ENCODE measurements at places on chromosomes 4 and X.

DNA sequence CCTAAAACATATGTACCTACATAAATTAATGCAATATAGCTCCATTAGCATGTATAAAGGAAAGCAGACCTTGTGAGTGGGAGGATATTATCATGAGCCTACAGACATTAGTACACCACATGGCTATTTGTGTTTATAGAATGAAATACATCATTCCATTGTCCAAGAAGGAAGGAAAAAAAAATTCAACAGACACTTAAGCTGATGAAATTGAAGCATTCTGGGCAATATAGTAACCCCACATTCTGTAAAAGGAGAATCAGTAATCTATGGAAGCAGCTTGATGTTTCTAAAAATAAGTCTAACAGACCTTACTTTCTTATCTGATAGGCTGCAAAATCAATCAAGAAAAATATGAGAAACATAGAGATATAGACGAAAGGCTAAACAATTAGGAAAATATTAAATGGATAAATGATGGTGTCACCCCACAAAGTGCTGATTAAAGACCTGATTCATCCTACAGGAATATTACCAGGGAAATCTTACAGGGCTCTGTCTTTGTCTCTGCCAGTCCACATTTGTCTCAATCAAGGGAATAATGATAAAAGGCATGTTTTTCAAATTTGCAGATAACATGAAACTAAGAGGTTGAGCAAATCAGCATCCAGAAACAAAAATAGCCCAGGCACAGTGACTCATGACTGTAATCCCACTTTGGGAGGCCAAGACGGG, 76.8 kb downstream of the COMMD8 start:
- DNase-seq, result no peak

- DNase-seq, result no peak
These were observed 1.0 kb upstream of the BLOC1S4 start for GRCh38 chr4:6714954-6715353.

- DNase-seq, result no peak
These were observed 26.8 kb downstream of the MGST2 start for GRCh38 chr4:139692309-139693012.

GRCh38 chr4:18815779-18816173, 794.2 kb upstream of the LCORL start:
- DNase-seq, result no peak

DNA sequence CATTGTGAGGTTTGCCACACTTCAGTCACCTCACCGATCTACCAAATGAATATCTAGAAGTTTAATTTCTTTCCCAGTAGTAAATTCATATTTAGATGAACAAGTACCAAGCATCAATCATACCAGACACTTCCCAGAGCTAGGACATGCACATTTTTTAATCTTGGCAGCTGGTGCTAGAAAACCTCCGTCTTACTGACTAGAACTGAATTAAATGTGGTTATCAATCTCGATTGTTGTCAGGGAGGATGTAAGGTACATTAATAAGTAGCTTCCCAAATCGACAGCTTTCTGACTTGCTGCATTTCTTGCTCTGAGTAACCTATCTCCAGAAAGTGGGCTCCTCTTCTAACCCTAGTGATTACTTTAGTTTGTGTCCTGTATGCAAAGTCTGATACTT, 34.4 kb downstream of the VEGFC start:
- no peak for DNase-seq
